GM20000 (cell line): ENCODE measurements at places on chromosomes 2 and 18.

DNA sequence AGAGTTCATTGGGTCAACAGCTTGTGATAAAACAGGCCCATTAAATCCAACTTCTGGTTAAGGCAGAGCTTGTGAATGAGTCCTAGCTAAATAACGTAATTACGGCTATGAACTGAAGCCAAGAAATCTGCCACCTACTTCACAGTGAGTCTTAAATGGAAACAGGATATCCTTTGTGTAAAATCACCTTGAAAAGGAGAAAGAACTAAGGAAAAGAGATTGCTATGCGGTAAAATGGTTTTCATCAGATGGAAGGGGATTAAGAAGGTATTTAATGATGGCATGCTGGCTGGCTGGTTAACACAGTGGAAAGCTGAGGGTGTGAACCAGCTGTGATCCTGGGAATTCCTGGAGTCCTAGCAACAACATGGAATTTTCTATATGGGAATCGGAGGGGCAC lies 156.6 kb downstream of the DOK6 start:
- DNase-seq: no peak

DNA sequence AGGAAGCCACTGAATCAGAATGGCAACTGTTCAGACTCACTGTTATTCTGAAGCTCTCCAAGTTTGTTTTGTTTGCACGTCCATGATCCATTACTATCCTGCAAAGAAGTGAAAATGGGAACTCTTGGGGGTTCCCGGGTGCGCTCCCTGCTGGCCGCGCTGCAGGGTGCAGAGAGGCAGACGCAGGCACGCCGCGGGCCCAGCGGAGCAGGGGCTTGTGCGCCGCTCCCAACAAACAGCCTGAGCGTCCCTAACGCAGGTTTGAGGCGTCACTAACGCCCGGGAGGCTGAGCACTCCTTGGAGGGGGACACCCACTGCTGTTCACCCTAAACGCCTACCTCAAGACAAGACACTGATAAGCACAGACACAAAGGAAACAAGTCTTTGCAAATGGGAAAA lies 14.3 kb upstream of the PIEZO2 start:
- no peak for DNase-seq

DNA sequence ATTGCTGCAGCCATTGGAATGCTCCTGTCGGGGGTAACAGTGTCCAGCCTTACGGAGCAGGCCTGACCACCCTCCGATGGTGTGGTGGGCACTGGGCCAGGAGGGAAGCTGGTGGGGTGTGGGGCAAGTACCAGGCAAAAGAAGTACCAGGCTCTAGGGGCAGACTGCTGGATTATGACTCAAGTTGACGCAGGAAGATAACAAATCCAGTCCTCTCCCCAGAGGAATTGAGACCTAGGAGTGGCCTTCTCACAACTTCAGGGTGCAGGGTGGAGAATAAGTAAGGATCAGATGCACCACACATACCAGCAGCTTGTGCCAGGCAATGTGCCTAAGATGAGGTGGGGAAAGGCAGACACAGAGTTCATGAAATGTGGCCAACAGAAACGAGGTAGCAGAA lies 37.9 kb downstream of the SEMA4F start:
- no peak for DNase-seq

GRCh38 chr2:189584686-189585085 lies 4.1 kb upstream of the SLC40A1 start:
- no peak for DNase-seq

- DNase-seq: peak; percentile 73
These were observed 584 bp upstream of the DNER start for GRCh38 chr2:229714736-229715541.

- DNase-seq: no peak
These were observed 14.7 kb downstream of the CFLAR start for GRCh38 chr2:201130524-201131186.

- no peak for DNase-seq
These were observed 366.9 kb downstream of the CMPK2 start for GRCh38 chr2:6498841-6499240.

DNA sequence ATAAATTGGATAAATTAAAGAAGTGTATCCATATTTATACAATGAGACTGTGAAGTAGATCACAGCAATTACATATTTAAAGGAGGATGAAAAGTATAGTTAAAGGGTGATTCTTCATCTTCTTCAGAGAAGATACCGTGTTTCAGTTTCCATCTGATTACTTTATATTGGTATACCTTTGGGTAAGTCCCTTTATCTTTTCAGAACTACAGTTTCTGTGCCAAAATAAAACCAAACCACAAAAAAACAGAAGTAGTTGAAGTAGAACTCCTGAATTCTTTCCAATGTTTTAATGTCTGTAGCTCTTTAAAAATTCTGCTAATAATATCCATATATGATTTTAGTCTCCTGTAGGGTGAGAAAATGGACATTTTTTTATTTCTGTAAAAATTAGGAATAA lies 231.2 kb upstream of the LINC00305 start:
- peak; percentile 29 for DNase-seq

- no peak for DNase-seq
These were observed 763 bp downstream of the CCDC141 start for GRCh38 chr2:179049203-179049545.

GRCh38 chr2:101815154-101815553 lies 117.6 kb downstream of the MAP4K4 start:
- DNase-seq: no peak

DNA sequence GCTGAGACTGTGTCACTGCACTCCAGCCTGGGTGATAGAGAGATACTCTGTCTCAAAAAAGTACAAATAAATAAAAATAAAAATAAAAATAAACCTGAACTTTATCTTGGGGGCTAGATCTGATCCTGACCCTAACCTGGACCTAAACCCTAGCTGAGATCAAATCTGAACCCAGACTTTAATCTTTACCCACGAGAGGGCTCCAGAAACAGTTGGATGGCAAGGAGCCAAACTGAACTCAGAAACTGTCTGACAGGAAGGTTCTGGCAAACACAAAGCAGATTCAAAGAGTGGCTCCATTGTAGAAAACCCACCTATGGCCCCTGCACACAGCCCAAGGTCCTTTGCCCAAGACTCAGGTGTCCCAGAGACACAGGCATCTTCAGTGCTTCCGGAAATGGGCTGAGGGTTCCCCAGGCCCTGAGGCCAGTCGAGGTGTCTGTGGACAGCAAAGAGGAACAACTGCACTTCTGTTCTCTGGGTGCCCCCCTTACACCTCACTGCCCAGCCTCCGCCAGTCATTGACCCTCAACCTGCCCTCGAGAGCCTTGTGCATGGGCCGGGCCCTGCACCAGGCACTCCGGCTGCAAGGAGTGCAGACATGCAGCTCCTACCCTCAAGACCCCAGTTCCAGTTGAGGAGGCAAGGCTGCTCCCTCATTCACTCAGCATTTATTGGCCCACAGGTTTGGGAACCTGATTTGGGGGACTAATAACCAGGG lies 95.2 kb downstream of the TFCP2L1 start:
- no peak for DNase-seq

DNA sequence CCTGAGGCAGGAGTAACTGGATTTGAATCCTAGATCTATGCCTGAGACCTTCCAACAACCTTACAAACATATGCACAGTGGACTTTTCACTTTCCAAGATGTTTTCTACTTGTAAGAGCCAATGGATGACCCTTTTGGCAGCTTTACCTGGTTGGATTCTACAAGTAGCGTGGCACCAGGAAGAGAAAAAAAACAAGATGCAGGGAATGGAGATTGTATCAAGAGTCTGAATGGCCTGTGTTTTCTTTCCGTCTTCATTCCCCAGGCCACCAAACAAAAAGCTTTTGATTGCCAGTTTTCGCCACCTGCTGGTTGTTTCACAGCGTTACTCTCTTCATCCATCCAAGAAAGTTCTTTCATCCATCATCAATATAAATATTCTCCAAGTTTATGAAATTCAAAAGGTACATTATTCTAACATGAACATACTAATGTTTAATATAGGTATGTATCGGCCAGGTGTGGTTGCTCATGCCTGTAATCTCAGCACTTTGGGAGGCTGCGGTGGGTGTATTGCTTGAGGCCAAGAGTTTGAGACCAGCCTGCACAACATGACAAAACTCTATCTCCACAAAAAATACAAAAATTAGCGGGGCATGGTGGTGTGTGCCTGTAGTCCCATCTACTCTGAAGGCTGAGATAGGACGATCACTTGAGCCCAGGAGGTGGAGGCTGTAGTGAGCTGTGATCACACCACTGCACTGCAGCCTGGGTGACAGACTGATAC lies 3.5 kb upstream of the BCL2 start:
- DNase-seq: peak; percentile 67

DNA sequence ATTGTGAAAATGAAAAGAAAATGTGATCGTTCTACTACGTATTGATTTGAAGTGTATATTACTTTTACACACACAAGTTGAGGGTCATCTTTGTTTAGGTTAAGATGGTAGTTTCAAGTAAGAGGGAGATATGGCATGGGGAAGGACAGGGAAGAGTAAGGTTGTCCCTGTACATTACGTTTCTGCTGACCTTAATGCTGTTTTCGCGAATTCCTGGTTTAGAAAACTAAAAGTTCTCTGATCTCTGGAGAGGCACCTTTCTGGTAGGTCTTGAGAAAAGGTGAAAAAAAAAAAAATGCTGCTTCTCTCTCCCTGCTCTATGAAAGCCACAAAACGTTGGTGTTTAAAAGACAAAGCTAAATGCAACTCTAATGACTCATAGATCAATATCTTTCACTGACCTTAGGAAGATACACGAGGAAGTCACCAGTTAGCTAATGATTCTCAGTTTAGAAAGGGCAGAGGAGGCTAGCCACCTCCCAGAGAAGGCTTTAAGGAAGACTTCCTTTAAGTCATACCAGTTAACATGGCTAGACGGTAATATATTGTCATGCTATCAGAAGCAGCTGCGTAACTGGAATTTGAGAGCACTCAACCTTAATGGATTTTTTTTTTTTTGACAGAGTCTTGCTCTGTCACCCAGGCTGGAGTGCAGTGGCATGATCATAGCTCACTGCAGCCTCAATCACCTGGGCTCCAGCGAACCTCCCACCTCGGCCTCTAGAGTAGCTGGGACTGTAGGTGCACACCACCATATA lies 13.2 kb downstream of the TXNDC2 start:
- DNase-seq: no peak

DNA sequence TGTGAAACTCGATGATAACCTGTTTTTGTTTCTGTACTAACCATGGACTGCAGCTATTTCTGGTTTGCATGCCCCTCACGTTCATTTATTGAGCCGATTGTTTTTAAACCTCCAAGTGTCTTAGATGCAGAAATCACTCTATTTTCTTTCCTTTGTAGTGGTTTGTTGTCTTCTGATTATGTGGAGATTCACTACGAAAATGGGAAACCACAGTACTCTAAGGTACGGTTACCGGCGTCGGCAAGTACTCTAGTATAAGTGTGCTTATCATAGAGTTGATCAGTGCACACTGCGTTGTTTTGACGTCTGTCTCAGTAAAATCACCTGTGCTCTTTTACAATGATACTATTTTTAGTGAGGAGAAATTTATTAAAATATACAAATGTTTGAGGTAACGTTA lies 87.4 kb downstream of the ADAM23 start:
- DNase-seq: no peak

DNA sequence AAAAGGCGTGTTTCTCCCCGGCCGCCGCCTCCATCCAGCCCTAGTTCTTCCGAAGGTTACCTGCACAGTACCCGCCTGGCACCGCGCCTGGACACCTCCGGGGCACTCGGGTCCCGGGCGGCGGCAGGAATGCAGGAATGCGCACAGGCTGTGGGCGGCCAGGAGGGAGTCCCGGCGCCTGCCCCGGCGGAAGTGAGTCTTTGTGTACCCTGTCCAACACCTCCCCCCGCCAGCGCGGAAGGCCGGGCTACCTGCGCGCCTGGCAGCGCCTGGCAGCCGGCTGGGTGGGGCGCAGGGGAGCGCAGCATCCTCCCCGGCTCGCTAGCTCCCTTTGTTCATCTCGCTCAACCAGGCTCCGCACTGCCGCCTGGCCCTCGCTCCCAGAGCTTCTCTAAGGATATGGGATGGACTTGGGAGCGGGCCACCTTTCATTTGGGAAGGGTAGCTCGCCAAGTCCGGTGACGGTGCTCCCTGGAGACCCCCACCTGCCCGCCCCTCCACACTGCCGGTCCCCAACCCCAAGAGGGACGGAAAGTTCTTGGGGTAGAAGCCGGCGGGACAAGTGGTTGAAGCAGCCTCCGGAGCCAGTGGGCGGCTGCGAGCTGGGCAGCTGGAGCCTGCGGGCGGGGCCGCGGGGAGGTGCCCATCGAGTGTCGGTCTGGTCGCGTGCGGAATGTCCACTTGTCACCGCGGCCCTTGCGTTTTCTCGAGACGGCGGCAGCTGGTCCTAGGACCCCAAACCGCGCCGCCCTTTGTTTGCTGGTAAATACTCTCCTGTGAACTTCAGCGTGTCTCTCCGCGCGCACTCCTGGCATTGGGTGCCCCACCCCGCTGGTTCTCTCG lies 1.2 kb upstream of the ST6GAL2 start:
- DNase-seq: peak; percentile 23

DNA sequence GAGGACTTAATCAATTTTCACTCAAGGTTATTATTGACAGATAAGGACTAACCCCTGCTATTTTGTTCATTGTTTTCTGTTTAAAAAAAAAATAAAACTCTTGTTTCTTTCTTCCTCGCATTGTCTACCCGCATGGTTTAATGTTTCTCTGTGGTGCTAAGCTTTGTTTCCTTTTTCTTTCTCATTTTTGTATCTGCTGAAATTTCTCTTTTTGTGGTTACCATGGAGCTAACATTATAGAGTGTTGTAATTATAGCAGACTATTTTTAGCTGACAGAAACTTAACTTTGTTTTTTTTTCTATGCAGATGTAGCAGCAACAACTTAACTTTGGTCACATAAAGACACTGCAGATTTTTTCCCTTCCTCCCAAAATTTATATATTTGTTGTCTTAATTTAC lies 43.1 kb upstream of the CHN1 start:
- DNase-seq: peak; percentile 10

DNA sequence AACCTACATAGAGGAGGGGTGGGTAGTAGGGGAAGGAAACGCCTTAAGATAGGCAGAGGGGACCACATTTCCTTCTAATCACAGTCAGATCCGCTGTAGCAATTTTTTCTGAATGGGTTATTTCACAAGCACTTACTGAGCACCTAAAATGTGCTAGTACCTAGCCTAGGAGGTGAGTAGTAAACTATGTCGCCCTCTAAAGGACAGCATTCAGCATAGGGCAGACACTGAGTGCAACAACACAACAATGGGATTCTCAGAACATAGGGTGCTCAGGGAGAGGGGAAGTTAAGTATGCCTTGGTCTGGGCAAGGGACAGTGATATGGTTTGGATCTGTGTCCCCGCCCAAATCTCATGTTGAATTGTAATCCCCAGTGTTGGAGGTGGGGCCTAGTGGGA lies 166.1 kb upstream of the RAB6C start:
- no peak for DNase-seq

DNA sequence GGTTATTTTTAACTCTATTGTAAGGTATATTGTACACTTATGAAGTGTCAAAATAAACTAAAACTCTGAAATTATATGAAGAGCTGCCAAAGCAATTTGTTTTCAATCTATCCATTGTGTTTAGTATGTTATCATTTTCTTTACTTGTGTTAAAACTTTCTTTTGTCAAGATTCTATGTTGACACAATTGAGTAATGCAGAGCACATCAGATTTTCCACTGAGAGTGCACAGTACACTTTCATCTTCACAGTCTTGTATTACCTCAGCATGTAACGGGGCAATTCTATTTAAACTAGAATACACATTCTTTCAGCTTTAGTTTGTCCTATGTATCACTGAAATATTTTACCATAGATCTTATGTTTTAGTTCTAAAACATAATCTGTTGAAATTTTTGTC lies 304.4 kb upstream of the ZC3H15 start:
- DNase-seq: no peak
